ENCODE measurements at places on chromosomes 4 and X.

- no peak for DNase-seq
Observed at GRCh38 chr4:102546635-102547034, 45.5 kb downstream of the NFKB1 start.

DNA sequence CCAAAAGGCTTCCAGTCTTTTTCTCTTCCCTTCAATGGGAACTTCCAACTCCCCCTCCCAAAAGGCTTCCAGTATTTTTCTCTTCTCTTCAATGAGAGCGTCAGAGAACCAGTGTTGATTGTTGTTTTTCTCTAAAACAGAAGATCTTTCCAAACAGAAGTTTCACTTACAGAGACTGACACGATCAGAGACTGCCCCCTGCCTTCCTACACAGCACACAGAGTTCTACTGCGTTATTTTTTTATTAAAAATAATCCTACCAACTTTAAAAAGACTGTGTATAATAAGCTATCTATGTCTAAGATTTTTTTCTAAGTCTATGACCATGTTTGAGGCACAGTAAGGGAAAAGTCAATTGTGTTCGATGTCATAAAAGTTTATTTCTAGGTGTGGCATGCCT is 3.5 kb upstream of the HTR2C start:
- DNase-seq: no peak

DNA sequence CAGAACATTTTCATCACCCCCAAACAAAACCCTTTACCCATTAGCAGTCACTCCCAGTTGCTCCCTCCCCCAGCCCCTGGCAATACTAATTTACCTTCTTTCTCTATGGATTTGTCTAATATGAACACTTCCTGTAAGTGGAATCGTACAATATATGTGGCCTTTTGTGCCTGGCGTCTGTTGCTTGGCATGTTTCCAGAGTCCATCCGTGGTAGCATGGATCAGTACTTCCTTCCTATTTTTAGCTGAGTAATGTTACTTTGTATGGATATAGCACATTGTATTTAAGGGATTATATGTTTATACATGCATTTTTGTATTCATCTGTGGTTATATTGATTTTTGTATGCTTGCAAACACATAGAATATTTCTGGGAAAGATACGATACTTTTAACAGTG is 48.2 kb downstream of the PPEF1 start:
- DNase-seq: no peak

DNA sequence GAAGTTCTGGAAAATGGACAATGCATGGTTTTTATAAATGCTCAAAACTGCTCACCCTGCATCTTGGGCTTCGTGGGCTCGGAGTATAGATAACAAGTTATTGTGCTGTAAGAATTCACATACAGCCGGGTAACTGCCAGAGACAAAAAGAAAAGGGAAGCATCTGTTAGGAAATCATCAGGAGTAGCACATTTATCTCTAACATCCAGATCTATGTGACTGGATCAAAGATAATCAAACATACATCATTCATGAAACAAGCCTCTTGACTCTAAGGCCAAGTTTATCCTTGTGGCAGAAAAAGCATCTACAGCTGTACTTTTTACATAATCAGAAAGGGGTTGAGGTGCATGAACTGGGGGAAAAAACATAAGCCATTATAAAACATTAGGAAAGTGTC is 264.2 kb downstream of the PPP3CA start:
- DNase-seq: no peak

Measured in brain microvascular endothelial cell (primary cell).